Naive B cell (primary cell): ENCODE measurements at places on chromosomes 5 and 9.

GRCh38 chr5:180639741-180640610 is 9.4 kb downstream of the FLT4 start:
- DNase-seq = no peak

GRCh38 chr9:131530546-131530919 is 530 bp downstream of the UCK1 start:
- no peak for DNase-seq

DNA sequence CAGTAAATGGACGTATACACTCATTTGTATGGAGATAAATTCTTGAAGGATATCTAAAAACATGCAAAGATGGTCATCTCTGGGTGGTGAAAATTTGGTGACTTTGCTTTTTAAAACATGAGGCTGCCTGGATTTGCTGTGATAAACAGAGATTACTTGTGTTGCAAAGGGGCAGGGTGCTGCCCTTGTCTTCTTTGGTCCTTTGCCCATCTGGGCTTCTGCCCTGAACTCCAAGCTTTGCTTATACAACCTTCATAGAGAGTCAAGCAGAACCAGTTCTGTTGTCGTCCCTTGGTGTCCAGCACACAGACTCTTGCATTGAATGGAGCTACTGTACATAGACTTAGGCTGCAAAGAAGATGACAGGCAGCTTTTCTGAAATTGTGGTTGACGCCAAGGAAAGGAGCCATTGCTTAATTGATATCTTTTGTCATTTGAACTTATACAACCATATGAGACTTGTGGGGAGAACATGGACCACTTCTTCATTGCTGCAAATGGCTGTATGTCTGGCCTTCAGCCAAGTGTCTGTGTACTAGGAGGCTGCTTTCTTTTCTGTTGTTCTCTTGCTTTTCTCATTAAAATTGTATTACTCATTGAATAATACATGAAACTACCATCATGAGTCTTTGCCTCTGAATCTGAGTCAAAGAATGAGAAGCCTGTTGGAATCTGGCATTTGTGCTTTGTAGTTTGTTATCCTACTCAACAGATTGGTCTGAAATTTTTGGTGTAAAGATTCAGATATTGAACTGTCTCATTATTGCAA is 152.5 kb downstream of the DMRT2 start:
- DNase-seq = no peak

GRCh38 chr5:40277161-40277906 is 402.4 kb upstream of the PTGER4 start:
- no peak for DNase-seq

DNA sequence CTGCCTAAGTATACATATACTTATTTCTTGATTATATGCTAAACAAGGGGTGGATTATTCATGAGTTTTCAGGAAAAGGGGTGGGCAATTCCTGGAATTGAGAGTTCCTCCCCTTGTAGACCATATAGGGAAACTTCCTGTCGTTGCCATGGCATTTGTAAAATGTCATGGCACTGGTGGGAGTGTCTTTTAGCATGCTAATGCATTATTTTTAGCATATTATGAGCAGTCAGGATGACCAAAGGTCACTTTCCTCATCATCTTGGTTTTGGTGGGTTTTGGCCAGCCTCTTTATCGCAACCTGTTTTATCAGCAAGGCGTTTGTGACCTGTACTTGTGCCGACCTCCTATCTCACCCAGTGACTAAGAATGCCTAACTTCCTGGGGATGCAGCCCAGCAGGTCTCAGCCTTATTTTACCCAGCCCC is 80.9 kb downstream of the ALDH7A1 start:
- no peak for DNase-seq

- DNase-seq = no peak
Measured at GRCh38 chr9:84278130-84278529, 62.4 kb downstream of the SLC28A3 start.

DNA sequence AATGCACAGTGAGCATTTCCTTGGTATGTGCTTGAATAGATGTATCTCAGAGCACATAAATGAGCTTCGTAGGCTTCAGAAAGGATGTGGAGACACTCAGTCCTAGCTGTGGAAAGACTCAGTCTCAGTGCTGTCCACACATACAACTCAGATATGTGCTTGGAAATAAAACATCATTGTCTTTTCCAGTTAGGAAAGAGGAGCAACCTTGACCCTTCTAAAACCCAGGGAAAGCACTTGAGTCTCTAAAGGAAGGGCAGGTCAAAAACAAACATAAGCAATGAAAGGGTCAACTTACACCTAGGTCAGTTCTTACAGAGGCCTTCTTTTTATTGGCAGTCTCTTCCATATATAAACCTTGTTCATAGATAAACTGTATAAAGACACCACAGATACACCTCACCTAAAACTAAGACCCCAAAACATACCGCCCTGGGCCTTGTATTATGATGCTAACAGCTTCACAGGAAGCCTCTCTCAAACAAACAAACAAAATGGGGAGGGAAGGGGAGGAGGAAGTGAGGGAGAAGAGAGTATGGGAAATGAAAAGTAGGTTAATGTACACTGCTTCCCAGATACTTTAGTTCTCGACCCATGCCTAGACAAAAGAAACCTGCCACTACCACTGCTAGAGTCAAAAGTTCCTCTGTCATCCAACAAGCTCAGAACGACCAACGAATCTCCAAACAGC is 114.4 kb downstream of the UBAP2 start:
- no peak for DNase-seq

DNA sequence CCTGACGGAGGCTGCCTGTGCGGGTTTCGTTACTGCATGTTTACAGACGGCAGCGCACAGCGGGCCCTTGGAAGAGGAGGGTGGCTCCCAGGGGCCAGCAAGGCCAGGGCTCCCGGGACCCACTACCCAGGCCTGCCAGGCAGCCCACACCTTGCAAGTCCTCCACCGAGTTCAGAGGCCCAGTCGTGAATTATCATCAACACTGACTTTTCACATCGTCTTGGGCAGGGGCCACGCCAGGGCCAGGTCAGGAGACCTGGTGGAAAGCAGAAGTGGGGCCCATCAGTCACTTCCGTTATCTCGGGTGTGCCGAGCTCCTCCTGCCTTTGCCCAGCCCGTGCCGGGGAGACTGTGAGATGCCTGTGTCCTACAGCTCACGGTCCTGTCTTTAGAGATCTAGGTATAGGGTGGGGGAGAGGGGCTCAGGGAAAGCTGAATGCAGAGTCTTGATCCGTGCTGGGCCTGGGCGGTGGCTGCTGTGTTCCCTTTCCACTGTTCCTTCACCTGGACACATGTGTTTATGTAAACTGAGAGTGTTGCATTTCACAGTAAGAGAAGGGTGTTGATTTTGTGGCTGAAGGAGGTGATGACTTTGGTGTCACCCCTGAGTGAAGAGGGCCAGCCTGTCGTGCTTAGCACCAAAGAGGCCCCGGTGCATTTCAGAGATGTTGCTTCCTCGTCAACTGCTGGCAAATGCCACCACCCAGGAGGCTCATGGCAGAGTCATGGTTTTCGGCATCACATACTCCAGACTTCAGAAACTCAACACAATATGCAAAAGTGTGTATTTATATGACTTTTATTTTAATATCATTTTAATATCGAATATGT is 175.2 kb downstream of the GAPVD1 start:
- DNase-seq = no peak

DNA sequence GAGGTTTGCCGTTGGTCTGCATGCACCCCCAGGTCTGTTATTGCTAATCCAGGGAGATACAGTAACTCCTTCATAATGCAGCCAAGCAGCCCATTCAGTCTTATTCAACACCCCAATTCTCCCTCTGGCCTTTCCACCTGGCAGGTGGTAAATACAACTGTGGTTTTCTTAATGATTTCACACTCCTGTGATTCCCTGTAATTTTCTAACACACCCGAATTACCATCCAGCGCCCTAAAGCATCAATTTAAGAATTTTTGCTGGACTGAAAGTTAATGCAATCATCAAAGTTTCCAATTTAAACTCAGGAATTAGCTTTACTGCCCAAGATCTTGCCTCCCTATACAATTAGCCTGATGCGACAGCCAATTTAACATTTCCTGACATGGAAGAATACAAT is 62.5 kb downstream of the GNAQ start:
- no peak for DNase-seq

DNA sequence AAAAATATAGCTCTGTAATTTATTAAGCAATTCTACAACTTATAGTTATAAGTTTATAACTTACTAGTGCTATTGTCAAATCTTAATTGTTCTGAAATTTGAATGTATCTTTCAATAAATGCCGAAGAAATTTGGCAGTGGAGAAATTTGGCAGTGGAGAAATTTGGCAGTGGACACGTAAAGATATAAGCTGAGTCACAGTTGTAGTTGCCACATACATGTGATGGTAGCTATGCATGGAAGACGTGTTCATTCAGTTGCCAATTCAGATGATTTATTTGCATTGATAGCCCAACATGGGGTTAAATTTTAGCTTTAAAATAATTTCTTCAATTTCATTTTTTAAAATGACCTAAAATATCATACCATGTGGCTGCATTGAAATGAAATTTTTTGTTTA is 127.8 kb upstream of the NR4A3 start:
- DNase-seq = no peak

- DNase-seq = no peak
Measured at GRCh38 chr5:115033861-115034260, 135.8 kb downstream of the TRIM36 start.

DNA sequence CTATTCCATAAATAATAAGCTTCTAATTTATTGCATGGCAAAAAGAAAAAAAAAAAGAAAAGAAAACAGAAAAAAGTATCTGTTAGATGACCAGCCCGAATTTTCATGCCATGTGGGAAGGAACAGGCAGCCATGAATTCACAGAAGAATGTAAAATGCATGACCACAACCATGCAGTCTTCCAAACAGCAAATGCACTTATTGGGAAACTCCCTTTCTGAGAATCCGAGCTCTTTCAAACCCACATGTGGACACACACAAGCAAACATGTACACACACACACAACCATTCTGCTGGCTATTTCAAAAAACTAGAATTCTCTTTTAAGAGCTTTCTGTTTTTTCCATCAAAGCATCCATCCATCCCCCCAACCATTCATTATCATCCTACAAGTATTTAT is 236.1 kb downstream of the DNAH5 start:
- DNase-seq = no peak
